Pancreas (tissue), 10 donors: ENCODE measurements at places on chromosomes 1 and 21.
A peak's percentile ranks its signal among the peaks of the same experiment; 100 is the strongest.

GRCh38 chr1:180215856-180216625, 14.0 kb upstream of the LHX4 start:
- DNase-seq, result no peak

GRCh38 chr1:34879230-34879629, 19.7 kb upstream of the SMIM12 start:
- no peak for DNase-seq

GRCh38 chr1:65650682-65651081, 142.0 kb upstream of the PDE4B start:
- DNase-seq, result no peak

DNA sequence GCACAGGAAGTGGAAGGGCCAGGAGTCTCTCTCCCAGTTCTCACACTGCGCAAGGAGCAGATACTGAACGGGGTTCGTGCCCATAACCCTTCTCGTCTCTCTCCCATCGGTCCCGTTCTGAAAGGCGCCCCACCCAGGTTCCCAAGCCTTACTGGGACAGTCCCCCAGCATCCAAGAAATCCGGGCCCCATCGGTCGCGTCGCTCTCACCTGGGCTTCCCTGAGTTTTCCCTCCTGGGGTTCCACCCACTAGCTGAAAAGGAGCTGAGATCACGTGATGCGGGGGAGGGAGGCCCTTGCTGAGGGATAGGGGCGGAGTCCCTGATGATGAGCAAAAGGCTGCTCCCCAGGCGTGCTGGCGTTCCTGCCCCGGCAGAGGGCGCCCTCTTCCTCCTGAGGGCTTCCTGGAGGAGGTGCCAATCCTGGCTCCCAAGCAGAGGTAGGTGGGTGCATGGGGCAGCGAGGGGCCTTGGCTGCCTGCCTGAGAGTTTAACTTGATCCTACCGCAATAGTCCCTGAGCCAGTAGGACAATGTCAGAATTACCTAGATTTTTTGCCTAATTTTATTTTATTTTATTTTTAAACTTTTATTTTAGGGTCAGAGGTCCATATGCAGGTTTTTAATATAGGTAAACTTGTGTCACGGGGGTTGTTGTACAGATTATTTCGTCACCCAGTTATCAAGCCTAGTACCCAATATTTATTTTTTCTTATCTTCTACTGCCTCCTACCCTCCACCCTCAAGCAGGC, at the start of gene SPOCD1:
SPOCD1 (minus strand) TSS at position 271 of the 749 bp plus-strand sequence. CDS start 689 bp downstream, outside the sequence.
- DNase-seq, result peak; percentile 63

DNA sequence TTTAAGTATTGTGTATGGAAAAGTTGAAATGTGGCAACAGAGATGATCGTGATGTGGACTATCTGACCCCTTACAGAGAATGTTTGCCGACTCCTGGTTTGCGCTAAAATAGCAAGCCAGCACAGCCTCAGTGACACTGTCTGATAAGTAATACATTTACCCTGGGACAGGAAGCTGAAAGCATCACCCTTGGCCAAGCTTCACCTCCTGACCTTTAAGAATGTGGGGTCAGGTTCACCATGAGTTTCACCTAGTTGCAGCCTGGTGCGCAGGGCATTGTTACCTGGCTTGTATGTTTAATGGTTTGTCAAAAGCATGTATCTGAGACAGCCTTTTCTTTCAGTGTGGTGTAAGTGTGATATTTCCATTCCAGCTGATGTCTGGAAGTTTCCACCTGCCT, 29.2 kb downstream of the TRAF5 start:
- no peak for DNase-seq

DNA sequence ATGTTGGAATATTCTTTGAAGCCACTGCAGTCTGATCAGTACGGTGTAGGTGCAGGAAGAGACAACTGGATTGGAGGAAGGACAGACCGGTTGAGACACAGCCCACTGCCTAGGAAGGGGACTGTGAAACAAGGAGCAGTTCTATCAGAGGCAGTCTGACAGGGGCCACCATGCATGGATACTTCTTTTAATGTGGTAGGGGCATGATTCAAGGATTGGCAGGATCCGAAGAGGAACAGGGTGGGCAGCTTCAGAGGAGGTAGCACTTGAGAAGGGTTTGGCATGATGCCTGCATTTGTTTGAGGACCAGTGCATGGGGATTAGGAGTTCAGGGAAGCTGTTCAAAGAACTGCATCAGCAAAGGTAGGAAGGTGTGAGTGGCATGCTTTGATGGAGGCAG, 167.9 kb downstream of the DYRK1A start:
- DNase-seq, result no peak

DNA sequence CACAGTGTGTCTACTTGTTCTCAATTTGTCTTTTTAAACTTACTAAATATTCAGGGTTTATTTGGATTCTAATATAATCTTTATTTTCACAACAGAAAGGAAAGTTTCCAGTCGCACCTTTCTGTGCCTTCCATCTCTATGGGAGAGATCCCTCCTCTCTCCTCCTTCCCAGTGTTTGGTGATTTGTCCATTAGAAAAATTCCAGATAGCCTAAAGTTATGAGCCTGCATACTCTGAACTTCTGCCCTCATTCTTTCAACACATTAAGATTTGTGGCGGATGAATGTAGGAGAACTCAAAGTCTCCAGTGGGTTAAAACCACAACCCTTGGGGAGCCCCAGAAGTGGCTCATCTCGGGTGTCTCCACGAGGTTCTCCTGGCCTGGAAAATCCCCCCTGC, 3.6 kb downstream of the NHLH2 start:
- no peak for DNase-seq

DNA sequence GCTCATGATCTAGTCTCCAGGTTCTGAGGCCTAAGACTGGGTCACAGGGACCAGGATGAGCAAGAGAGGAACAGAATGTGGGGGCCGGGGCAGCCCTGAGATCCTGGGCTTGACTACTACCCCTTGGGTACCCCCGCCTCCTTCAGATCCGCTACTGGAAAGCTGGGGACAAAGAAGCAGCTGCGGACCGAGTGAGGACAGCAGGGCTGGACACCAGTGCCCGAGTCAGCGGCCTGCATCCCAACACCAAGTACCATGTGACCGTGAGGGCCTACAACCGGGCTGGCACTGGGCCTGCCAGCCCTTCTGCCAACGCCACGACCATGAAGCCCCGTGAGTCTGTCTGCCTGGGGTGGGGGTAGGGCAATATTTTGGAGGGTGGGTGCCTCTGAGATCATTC, 12.5 kb downstream of the TMEM81 start:
- DNase-seq, result peak; percentile 39

DNA sequence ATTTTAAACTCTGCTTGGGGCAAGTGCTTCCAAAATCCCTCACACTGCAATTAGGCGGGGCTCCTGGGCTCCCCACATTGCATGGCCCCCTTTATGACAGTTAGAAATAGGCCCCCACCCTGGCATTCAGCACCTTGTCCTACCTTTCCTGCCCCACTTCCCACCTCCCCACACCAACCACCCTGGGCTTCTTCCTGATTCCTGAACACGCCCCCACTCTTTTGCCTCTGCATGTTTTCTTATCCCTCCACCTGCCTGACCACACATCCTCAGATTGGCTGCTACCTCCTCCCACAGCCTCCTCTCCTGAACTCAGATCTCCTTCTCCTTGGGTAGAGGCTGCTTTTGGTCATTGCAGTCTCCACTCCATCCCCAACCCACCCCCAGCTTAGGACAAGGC, 1.5 kb downstream of the MOB3C start:
- no peak for DNase-seq

- no peak for DNase-seq
These were observed 3.5 kb downstream of the GAS5 start for GRCh38 chr1:173864179-173864867.

- DNase-seq, result no peak
These were observed 51.4 kb downstream of the EVA1C start for GRCh38 chr21:32463889-32464300.

DNA sequence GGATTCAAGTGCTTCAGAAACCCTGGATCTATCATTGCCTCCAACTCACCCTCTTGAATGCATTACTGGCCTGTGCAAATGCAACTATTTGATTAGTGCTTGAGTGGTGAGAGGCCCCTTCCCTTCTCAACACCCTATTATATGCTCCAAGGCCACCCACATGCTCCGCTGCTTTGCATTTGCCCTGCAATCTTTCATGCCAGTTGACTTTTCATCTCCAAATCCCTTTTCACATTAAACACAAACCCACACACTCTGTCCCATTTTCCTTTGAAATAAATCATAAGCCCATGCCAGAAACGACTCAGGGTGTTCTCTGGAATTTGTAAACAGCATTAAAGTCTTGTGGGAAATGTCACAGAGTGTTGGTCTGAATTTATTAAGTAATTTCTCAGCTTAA, 78.9 kb upstream of the CTTNBP2NL start:
- DNase-seq, result no peak

- DNase-seq, result no peak
These were observed 35.0 kb downstream of the ACP6 start for GRCh38 chr1:147635342-147635741.

DNA sequence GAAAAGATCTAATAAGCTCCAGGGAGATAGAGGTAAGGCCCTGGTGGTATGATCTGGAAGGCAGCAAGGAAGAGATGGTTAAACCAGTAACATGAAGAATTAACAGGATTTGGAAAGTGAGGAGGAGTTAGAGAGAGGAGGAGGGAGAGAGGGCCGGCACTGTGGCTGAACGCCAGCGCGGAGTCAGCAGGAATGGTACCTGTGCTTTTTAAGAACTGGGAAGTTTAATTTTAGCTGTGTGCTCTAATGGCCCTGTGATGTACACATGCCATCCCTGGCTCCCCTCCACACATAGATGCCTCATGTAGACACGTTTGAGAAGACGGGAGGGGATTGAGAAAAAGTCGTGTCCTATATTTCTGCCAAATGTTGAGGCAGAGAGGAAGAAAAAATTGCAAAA, 13.8 kb upstream of the AVPR1B start:
- no peak for DNase-seq

DNA sequence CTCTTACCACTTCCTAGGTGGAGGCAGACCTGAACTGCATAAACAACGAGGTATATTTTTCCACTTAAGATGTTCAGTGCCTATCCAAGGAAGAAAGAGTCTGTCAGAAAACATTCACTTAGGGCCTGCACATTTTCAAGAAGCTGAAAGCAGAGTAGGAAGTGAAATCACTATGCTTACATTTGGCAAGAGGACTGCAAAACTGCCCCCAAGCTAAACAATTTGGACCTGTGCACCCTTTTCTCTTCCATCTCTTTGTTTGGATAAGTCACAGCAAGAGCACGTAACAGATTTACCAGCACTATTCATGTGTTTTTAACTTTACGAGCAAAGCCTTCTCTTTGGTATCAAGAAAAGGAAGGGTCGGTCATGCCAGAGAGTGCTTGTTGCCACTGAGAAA, 13.2 kb upstream of the BEND5 start:
- DNase-seq, result no peak

DNA sequence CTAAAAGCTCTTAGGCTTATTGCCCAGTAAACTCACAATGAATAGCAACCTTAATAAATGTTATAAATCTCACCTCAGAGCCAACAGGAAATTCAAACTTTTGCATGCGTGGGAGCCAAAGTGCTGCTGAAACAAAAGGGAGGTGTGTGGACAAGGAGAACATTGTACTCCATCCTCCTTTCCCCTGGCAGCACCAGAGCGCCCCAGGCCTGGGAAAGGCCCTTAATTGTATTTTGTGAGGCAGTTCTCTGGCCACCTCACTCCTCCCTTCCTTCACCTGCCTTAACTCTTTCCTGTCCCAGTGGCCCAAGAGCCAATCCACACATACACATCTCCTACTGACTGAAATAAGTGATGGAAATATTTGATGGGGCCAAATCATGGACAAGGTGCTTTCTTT, 648.5 kb downstream of the LMO4 start:
- DNase-seq, result no peak

GRCh38 chr1:34916104-34916503, 13.3 kb downstream of the DLGAP3 start:
- DNase-seq, result no peak

GRCh38 chr1:38834221-38834782, 25.3 kb downstream of the RRAGC start:
- DNase-seq, result no peak

GRCh38 chr1:18058981-18059605, 48.5 kb upstream of the IGSF21 start:
- DNase-seq, result no peak

DNA sequence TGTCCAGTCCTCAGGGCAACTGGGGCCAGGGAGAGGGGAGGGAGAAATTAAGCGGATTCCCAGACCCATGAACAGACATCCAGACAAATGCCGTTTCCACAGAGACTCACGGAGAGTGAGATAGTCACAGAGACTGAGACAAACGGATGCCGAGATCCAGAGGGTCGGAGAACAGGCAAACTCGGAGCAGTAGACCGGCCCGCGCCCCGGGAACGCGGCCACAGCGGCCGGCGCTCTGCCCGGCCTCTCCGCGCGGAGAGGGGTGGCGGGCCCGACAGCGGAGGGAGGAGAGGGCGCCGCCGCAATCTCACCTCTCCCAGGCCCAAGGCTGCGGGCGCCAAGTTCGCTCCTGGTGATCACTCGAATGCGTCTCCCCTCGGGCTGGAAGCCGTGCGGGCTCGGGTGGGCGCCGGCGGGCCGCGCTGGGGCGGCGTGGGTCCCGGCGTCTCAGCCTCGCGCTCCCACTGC, 831 bp upstream of the FOXD2 start:
- DNase-seq, result no peak
